ENCODE measurements at places on chromosomes 2 and 18. TPM values are rescaled to one million over a fixed set of nuclear protein-coding genes. Genes with fewer than 3 reads are reported as not detected.

DNA sequence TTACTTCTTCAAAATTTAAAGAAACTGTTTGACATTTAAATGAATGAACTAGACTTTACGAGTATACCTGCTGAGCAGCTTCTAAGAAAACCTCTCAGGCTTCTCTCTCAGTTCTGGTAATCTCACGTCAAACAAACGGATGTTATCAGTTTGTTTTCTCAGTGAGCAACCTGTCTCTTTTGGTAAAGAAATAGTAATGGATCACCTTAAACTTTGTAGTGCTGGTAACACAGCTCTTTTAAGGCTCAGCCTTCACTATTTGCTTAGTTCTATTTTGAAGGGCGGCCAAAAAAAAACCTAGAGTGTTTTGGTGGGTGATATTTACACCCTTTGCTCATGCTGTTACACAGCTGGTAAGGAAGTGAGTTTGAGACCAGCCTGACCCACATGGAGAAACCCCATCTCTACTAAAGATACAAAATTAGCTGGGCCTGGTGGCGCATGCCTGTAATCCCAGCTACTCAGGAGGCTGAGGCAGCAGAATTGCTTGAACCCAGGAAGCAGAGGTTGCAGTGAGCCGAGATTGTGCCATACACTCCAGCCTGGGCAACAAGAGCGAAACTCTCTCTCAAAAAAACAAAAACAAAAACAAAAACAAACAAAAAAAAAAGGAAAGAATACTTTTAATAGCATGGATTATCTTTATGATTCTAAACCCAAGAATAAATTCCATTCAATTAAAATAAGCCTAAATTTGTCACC lies 15.9 kb downstream of the FN1 start:
- no peak for DNase-seq

- DNase-seq = no peak
Measured at GRCh38 chr2:137963535-137964065, 673 bp upstream of the HNMT start.

- DNase-seq = no peak
Measured at GRCh38 chr2:41410011-41410410, 637.8 kb upstream of the PKDCC start.

GRCh38 chr2:207833251-207833751 lies 63.6 kb upstream of the FZD5 start:
- DNase-seq = no peak

DNA sequence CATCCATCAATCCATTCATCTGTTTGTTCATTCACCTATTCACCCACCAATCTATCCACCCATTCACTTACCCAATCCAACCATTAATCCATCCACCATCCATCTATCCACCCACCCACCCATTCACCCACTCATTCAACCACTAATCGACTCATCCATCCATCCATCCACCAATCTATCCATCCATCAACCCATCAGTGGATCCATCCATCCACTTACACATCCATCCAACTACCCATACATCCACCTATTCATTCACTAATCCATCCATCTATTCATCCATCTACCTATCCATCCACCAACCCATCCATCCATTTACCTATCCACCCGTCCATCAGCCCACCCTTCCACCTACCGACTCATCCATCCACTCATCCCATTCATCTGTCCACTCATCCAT lies 11.3 kb downstream of the MYO7B start:
- DNase-seq = no peak

GRCh38 chr18:51196118-51196810 lies 1.2 kb downstream of the MEX3C start:
- no peak for DNase-seq

Gene CERKL
- total RNA-seq = 2.9 TPM
